ENCODE measurements at places on chromosomes 2 and 18.

DNA sequence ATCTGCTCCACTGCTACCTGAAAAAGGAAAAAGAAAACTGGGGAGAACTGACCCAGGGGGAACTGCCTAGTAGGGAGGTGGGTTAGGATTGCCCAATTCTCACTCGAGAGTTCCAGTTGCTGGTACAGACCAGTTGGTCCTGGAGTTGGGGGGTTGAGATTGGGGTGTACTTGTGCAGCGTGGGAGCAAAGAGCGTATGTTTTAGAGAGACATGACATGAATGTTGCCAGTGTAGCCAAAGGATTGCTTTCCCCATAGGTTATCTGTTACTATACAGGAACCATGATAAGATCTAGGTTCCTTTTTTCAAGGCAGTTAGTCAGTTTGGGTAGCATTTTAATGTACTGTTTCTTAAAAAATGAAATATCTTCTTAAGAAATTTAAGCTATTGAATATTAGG lies 68.6 kb downstream of the APLF start:
- no peak for DNase-seq

- no peak for DNase-seq
These were observed 56.4 kb upstream of the OTOS start for GRCh38 chr2:240196716-240197461.

- DNase-seq, result peak; percentile 79
These were observed 91.0 kb upstream of the CCBE1 start for GRCh38 chr18:59787998-59788790.

DNA sequence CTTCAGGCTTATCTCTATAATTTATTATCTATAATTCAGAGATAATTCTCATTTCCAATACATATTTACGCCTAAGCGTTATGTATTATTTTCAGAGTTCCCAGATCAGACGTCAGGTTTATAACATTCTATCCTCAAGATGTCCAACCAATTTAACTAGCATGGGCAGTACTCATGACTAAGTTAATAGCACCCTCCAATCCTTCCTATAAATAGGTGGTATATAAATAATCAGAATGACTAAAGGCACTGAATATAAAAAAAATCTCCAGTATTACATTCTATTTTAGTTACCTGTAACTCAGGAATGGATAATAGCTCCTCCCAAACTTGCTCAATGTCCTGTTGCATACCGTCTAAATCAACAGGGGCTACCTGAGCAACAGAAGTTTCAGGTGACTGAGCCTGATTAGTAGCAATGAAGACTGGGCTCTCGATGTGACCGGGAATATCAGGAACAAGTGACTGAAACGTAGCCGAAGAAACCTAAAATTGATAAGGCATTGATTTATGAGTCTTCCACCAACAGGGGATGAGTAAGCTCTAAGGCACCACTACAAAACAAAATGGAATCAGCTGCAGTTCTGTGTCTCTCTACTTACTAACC lies 19.6 kb downstream of the HNRNPA3 start:
- no peak for DNase-seq

DNA sequence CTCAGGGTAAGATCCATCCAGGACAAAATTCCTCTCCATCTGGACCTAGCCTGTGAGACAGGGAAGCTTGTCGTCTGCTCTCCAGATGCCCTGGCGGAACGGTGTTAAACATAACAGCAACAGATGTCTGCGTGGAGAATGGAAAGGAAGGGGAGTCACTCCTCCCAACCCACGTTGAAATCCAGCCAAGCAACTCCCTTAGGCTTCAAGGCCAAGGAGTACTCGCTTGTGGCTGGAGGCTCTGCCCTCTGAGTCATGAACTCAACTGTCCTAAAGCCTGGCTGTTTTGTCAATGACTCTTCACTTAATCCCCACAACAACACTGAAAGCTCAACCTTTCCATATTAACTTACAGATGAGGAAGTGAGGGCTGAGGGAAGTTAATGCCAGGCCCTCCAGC lies 42.2 kb downstream of the TPO start:
- peak; percentile 1 for DNase-seq

- peak; percentile 95 for DNase-seq
These were observed 2.7 kb downstream of the PER2 start for GRCh38 chr2:238285653-238286082.

DNA sequence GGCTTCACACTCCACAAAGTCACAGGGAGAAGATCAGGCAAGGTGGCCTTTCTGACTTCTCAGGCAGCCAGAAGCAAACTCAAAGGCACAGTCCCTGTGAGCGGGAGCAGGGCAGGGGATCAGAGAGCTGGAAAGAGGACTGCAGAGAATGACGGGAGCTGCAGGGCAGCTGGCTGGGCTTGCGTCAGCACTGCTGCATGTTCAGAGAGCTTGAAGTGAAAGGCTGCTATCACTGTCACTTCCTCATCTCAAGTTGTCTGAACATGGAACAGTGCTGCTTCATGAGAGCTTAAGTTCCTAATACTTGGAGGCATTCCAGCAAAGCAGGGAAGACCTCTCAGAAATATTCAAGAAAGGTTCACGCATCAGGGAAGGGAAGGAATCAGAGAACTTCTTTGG lies 20.4 kb downstream of the TGFBRAP1 start:
- DNase-seq, result peak; percentile 51

- peak; percentile 45 for DNase-seq
These were observed 46.2 kb upstream of the MGAT5 start for GRCh38 chr2:134207589-134208209.

GRCh38 chr2:195823206-195823605 lies 166.2 kb downstream of the SLC39A10 start:
- DNase-seq, result no peak

DNA sequence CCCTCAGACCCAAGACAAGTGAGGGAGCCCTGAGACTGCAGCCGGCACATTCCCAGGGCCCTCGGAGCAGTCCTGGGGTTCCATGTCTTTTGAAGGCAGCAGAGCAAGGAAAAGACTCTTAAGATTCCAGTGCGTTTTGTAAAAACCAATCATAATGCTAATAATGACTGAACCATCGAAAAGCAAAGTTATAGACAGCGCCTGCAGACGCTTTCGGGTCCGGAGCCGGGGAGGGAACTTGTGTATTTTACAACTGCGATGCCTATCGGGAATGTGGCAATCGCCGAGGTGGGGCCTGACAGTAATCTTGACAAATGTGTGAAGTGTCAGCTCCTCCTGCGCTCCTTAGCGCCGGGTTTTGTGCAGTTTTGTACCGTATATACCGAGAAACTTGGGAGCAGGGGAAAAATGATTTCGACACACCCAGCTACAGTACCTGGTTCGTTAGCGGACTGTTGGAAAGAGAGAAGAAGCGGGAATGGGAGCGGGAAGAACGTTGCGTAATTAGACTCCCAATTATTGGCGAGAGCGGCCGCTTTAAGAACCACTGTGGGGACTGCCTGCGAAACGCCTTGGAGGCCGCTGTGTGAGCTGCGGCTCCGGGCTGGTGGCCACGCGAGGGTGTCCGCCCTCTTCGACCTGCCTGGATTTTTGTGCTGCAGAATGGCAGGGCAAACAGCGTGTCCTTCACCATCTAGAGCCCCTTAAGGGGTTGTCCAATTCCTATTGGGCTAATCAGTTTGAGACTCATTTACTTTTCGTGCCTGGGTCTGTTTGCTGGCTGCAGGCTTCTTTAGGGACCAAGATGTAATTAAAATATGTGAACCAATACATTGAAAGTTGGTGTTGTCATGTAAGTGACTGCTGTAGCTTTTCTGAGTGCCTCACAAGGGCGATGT lies 2.4 kb downstream of the EPAS1 start:
- DNase-seq, result peak; percentile 83

DNA sequence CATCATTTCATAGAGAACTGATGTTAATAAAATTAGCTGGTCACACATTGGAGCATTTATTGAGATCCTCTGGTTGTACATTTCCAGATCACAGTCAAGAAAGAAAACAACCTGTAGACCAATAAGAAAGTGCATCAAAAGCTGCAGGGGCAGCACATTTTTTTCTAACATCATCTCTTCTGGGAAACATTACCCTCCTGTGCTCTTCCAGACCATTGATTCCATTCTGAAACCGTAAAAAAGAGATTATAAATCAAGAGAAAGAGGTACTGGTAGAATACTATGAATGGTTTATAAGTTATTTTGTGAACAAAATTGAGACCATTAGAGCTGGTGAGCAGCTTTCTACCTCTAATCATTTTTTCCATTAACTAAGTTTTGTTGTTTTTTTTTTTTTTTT lies 1548.2 kb upstream of the CELF4 start:
- DNase-seq, result no peak

DNA sequence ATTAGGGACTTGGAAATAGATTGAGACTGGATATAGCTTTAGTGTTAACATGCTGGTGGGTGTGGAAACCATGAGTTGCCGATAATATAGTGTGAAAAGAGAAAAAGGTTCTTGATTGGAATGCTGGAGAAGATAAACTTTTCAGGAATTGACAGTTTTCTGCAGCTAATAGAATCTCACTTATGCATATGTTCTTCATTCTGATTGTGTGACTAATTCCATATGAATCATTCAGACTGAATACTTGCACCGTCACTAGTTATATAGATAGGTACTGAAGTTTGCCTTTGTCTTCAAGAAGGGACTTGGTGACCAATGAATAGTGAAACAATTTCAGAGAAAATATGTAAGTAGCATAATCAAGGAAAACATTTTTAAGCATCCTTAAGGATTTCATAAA lies 225.7 kb upstream of the FOSL2 start:
- no peak for DNase-seq

GRCh38 chr2:160582490-160583145 lies 89.0 kb upstream of the RBMS1 start:
- DNase-seq, result peak; percentile 81

DNA sequence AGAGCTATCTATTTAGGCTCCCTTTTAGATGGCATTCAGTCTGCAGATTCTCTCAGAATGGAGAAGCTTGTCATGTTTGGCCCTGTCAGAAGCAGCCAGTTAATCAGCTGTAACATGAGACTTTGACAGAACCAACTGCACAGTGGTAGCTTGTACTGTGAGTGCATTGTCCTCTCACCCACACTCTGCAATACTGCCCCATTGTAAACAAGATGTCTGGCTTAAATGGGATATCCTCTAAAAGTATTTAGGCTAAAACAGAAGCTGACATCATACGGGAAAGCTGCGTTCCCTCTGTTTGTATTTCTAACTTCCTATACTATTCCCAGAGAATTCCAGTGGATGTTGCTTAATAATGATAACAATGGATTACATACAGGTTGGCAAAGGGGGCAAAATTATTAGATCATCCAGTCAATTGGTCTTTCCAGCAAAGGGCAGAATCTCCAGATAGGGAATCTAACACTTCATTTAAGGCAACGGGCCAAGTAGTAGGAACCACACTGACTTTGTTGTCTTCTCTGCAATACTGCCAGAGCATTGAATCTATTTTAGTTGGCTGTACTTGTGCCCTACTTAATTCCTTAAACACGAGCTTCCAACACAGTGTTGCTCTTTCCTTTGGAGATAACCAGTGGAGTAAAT lies 15.4 kb upstream of the STAT4 start:
- peak; percentile 55 for DNase-seq

DNA sequence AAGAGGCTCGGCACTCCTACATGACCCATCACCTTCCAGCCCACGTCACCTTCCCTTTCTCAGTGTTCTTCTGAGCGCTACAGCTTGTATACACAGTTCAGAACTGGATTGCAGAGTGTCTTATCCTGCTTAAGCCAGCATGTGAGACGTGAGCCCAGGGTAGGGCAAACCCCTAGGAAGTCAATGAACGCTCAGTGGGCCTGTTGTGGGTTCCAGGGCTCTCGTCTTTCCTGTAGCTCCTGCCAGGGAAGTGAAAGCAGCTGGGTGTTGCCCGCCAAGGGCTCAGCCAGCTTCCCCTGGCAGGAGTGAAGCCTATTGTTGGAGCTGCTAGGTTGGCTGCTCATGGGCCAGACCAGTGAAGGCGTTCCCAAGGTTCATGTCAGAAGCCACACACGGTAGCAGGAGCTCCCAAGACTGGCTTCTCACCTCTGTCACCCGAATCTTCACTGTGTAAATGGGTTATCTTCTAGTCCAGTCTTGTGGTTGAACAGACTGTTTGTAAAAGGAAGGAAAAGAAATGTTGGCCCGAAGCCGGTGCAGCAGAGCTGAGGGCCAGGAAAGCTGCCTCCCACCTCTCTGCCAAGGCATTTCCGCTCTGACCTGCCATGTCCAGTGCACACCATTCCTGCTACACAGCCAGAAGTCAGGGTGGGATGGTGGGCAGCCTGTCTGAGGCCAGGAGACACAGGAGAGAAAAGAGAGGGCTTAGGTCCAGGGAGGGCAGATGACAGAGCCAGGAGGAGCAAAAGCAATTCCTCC lies 69.6 kb upstream of the RMDN2 start:
- DNase-seq, result no peak

GRCh38 chr2:181063696-181064095 lies 83.3 kb downstream of the UBE2E3 start:
- DNase-seq, result no peak

GRCh38 chr2:129929321-129930290 lies 49.9 kb upstream of the RAB6C start:
- no peak for DNase-seq

- DNase-seq, result no peak
These were observed 114.0 kb upstream of the GLS start for GRCh38 chr2:190766595-190766994.

Measured in amniotic epithelial cell (primary cell).